ENCODE measurements at places on chromosomes 16 and 17.

DNA sequence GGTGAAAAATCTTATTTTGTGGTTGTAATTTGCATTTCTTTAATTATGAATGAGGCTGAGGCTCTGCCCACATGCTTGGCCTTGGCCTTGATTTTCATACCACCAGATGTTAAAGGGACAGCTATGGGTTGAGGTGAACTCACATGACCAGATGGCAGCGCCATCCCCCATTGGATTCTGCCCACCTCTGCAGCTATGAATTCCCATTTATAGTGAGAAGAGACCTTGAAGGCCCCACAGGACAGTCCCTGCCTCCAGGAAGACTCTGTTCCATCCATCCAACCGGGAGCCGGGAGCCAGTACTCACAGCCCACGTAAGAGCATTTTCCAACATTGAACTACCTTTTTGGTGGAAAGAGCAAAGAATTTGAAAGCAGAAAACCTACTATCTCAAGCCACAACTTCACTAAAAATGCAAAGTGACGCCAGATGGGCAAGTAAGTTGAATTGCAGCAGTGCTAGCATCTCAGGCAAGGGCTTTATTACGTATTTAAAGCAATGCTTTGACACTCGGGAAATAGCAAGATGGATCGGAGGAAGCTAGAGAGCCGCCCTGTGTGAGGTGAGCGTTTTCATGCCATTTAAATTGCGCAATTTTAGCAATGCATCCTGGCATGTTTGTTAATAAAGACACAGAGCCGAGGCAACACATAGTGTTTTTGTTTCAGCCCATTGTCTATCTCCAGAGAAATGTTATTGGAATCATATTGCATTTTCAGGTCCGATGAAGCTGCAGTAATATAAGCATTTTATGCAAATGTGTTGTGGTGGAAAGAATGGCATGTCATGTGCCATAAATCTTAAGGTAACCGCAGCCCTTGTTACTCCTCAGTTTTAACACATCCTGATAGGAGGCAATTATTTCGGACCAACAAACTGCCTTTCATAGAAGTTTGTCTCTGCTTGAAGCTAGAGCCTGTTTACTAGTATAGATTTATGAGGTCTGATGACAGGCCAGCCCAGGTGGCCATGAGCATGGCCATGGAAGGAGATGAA, 273.4 kb upstream of the TNRC6C start:
- DNase-seq, result no peak

- DNase-seq, result no peak
Observed at GRCh38 chr16:51922476-51922875, 624.5 kb downstream of the TOX3 start.

- DNase-seq, result no peak
Observed at GRCh38 chr16:64094992-64095634, 1026.8 kb downstream of the CDH11 start.

GRCh38 chr17:61456061-61456681, 3.9 kb downstream of the TBX4 start:
- DNase-seq, result no peak

DNA sequence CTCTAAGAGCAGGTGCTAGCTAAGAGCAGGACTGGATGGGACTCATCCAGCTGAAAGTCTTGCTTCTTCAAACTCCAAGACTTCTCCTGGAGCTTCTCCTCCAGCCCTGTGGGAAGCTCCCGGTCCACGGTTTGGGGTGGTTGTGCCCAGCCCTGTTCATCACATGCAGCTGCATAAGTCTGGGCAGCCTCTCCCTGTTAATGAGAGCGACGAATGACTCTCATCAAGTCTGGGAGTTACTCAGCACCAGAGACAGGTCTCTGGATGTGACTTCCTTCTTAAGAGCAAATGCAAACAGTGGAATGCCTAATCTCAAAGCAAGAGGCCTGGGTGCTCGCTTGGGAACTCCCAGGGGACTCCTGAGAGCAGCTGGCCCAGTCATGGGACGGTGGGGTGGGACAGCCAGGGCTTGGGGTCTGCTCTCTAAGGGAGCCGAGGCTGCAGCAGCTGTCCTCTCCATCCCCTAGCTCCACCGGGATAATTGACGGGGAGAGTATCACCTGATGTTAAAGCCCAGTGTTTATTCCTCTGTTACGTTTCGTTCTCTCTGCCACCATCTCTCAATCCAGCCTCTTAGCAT, 35.3 kb upstream of the CRHR1 start:
- DNase-seq, result no peak

GRCh38 chr17:50641357-50641756, 6.7 kb downstream of the ABCC3 start:
- DNase-seq, result no peak

Data from NT2/D1 (cell line).